HCEC 1CT (cell line): ENCODE measurements at places on chromosomes 4 and X.

DNA sequence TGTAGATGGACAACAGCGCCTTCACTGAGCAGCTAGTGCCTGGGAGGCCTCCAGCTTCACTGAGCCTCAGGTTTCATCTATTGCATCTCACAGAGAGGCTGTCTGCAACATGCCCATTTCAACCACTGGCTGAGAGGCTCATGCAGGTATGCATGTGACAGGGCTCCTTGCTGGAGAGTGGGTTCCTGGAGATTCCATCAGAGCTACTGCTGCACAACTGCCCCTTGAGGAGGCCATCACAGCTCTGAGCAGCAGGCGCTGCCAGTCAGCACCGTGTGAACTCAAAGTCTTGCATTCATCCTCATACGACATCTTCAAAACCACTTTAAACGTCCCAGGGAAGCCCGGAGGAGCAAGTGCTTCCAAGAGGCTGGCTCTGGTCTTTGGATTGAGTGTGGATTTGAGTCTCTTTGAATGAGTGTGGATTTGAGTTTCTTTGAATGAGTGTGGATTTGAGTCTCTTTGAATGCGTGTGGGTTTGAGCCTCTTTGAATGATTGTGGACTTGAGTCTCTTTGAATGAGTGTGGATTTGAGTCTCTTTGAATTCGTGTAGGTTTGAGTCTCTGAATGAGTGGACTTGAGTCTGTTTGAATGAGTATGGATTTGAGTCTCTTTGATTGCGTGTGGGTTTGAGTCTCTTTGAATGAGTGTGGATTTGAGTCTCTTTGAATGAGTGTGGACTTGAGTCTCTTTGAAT, 8.7 kb downstream of the P2RY8 start:
- DNase-seq, result no peak

GRCh38 chr4:10753856-10754402, 69.4 kb upstream of the CLNK start:
- no peak for DNase-seq

GRCh38 chr4:8552024-8552423, 28.2 kb upstream of the GPR78 start:
- DNase-seq, result no peak

DNA sequence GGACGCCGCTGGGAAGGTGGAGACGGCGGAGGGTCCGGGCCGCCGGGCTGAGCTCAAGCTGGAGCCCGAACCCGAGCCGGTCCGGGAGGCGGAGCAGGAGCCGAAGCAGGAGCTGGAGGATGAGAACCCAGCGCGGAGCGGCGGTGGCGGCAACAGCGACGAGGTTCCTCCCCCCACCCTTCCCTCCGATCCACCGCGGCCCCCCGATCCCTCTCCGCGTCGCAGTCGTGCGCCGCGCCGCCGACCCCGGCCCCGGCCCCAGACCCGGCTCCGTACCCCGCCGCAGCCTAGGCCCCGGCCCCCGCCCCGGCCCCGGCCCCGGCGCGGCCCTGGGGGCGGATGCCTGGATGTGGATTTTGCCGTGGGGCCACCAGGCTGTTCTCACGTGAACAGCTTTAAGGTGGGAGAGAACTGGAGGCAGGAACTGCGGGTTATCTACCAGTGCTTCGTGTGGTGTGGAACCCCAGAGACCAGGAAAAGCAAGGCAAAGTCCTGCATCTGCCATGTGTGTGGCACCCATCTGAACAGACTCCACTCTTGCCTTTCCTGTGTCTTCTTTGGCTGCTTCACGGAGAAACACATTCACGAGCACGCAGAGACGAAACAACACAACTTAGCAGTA, 483 bp downstream of the USP27X start:
- DNase-seq, result no peak

- no peak for DNase-seq
These were observed 47.2 kb downstream of the DMP1 start for GRCh38 chr4:87697272-87697671.

DNA sequence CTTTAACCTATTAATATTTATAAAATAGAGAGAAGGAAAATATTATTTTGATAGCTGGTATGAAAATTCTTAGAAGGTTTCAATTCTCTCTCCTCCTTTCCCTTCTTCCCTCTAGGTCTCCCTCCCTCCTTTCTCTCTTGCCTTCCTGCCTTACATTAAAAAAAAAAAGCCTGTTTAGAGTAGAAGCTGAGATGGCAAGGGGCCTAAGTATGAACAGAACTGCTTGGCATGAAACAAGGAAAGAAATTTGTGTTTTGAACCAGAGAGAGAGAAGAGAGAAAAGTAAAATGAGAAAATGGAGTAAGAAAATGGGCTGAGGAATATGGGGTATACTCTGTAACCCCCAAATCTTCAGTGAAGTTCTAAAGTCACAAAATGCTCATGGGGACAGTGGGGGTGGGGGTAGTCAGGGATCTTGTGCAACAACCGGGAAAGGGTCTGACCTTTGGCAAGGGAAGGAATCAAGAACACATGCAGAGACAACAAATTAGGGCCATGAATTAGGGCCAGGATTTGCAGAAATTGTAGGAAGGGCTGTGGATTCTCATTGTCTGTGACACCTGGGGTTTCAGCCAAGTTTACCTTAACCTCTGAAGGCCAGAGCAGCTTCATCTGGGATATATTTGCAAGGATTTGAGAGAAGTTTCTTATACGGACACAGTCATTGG, 30.6 kb downstream of the SUPT20HL2 start:
- DNase-seq, result no peak
